ENCODE measurements at places on chromosomes 5 and 9. TPM values are rescaled to one million over a fixed set of nuclear protein-coding genes. Genes with fewer than 3 reads are reported as not detected.

The RASEF gene
- total RNA-seq, result 36.4 TPM

The ENC1 gene
- 78.1 TPM for total RNA-seq

The FBP1 gene
- total RNA-seq, result 41.4 TPM

The NPR3 gene
- total RNA-seq, result 23.9 TPM

The PCDHA4 gene
- total RNA-seq, result 2.4 TPM

The PARP8 gene
- total RNA-seq, result 21.8 TPM

The SERF1B gene
- 45.8 TPM for total RNA-seq

The CXCL14 gene
- total RNA-seq, result 2.4 TPM

The IL7R gene
- total RNA-seq, result 13.5 TPM

The LCN1 gene
- total RNA-seq, result not detected

The PHF24 gene
- not detected for total RNA-seq

GRCh38 chr5:153959134-153959957 lies 79.4 kb downstream of the FAM114A2 start:
- DNase-seq, result no peak

DNA sequence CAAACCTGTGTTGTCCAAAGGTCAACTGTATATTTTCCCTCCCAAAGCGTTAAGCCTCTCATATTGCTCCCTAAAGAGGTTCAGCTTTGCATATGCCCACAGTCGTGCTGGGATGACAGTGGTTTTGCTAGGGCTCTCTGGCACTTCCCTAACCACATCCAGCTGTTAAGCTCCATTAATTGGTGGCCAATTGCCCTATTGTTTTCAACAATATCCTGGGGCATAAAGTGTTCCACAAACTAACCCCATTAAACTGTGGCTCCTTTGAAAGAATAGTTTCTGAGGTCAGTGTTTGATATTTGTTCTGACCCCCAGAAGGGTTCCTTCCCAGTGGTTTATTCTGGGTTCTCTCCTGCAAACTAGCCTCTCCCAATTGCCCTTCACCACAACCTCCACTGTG lies 194.5 kb downstream of the HSD17B3 start:
- DNase-seq, result no peak

DNA sequence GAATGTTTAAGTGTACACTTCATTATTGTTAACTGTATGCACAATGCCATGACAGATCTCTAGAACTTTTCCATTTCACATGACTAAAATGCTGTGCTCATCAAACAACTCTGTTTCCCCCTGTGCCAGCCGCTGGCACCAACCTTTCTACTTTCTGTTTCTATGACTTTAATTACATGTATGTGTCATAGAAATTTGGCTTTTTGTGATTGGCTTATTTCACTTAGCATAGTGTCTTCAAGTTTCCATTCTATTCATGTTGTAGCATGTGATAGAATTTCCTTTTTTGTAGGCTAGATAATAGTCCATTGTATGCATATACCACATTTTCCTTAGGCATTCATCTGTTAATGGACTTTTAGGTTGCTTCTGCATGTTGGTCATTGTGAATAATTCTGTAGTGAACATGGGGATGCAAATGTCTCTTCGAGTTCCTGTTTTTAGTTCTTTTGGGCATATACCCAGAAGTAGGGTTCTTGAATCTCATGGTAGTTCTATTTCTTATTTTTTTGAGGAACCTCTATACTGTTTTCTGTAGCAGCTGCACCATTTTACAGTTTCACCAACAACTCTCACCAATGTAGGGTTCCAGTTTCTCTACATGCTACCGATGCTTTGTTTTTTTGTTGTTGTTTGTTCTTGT lies 184.4 kb upstream of the DMRT1 start:
- DNase-seq, result no peak

DNA sequence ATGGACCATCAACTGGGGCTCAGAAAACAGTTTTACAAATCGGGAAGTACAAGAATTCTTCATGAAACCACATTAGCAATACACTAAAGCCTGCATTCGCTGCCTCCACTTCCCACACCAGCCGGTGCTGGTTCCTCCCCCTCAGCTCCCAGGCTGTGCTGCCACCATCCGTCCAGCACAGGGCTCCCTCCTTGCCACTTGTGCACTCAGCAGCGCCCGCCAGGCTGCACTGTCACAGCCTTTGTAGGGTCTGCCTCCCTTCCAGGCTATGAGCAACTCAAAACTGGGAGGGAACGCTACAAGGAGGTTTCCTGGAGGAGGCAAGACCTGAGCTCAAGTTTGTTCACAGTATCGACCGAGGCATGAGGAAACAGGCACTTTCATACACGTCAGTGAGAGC lies 7.7 kb downstream of the MAPK9 start:
- DNase-seq, result no peak

- DNase-seq, result no peak
These were observed 23.5 kb upstream of the SPIN1 start for GRCh38 chr9:88364706-88365105.

DNA sequence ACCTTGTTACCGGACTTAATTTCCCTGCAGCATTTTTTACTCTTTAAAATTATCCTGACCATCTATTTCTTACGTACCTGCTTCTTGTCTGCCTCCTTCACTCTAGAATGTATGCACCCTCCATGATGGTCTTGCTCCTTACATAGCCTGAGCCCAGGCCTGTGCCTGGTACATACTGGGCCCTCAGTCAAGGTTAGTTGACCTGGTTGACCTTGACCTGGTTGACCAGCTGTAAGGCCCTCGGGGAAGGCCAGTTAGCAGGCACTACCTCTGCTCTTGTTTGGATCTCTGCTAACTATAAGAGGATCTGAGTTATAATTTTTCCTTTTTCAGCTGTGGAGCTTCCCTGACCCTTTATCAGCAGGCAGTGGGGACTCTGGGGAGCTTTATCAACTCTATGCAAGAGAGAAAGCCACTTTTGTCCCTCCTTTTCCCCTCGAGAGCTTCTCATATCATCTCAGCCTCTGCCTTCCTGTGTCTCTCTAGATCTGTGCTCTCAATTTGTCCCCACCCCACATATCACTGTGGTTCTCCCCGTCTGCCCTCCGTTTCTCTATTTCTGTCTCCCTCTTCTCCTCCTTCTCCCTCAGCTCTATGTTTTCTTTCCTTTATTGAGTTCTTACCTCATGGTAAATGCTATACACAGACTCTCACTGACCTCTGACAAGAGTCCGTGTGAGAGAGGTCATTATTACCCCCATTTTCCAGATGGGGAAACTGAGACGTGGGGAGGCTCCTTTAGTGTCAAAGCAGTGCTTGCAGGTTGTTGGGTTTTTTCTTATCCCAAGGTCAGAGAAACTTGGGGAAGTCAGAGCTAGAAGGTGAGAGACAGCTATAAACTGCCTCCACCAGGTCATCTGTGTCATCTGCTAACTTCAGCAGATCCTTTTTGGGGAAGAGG lies 28.6 kb downstream of the SPRY4 start:
- DNase-seq, result no peak

DNA sequence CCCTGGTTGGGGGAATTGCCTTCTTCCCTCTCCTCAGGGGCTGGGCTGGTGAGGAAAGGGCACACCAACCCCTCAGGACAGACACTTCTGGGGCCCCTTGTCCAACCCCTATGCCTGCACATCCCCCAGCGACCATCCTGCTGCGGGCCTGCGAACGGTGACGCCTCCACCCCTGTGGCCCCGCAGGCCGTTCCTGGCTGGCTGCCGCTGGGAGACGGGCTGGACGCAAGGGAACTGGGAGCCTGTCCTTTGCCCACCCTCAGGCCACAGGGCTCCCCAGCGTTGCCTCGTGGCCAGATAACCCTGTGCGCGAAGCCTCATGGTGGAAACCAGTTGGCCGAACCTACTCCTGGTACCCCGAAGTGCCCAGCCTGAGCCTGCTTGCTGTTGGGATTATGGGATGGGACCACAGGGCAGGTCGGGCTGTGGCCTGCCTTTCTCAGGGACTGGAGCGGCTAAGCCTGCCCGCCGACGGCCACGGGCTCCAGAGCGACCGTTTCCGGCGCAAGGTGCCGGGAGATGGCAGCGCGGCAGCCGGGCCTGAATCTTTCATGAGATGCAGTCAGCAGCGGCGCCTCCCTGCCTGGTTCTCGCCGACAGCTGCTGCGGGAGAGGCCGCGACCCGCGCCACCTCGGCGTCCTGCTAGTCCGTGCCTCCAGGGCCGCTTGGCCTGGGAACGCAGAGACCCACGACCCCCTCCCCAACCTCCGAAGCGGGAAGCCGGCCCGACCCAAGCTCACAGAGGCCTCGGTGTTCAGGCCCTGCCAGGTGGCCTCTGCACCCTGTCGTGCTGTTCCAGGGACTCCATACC lies 6.5 kb upstream of the PITX1 start:
- DNase-seq, result no peak

- DNase-seq, result no peak
These were observed 119.7 kb upstream of the TARS1 start for GRCh38 chr5:33321026-33321425.

- DNase-seq, result no peak
These were observed 13.3 kb upstream of the LPCAT1 start for GRCh38 chr5:1536871-1537602.

DNA sequence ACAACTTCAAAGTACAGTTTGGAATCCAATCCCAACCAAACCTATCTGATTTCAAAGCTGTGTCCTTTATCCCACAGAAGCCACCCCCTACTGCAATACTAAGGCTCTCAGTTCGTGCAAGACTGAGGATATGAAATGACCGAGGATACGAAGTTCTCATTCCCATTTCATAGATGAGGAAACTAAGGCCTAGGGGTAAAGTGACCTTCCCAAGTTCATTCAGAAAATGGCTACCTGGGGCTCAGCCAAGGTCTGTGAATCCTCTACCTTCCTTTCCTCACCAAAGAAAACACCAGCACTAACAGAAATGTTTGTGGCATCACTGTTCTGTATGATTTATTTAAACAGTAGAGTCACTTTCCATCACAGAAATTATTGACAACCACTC lies 5.4 kb downstream of the KIAA1191 start:
- DNase-seq, result no peak

- DNase-seq, result no peak
These were observed 267.0 kb upstream of the TYRP1 start for GRCh38 chr9:12425878-12426864.

DNA sequence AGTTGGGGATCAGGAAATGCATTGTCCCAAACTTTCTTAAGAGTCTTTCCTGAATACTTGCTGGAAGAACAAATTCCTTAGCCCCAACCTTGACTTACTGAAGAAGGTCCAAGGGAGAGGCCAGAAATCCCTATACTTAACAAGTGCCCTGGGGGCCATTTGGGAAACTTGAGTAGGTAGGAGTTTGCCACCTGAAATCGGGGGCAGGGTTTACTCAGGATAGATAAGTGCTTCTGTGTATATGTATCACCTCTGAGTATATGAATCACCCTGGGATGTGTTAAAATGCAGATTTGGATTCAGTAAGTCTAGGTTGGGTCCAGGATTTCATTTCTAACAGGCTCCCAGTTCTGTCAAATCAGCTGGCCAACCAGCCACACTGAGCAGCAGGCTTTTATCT lies 47.9 kb upstream of the MYO10 start:
- no peak for DNase-seq

DNA sequence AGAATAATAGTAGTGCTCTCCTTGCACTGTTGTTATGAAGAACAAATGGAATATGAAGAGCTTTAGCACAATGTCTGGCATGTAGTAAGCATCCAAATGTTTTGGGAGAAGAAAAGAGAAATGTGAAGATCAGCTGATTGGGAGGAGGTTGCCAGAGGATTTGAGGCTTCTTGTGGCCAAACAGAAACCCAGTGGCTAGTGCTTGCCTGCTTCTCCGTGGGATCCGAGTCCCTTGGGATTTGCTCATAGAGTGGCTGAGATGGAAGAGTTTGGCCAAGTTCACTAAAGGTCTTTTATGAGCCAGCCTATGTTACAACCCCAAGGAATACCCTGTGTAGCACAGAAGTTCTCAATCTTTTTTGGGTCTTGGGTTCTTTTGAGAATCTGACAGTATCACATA lies 86.0 kb downstream of the ANGPTL2 start:
- DNase-seq, result no peak

DNA sequence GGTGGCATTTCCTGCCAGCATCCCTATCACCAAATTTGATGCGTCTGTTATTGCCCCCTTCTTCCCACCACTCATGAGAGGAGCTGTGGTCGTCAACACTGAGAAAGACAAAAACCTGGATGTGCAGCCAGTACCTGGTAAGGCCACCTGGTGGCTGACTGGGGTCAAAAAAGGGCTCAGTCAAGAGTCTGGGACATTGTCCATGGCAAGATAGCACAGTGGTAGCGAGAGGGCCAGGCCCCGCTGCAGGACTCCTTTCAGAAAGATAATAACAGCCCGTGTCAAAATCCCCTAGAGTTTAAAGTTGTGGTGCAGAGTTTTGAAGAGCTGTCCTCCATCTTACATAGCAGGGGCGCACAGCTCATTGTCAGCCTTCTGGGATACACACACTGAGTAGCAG lies 40.8 kb downstream of the CSF1R start:
- DNase-seq, result no peak

DNA sequence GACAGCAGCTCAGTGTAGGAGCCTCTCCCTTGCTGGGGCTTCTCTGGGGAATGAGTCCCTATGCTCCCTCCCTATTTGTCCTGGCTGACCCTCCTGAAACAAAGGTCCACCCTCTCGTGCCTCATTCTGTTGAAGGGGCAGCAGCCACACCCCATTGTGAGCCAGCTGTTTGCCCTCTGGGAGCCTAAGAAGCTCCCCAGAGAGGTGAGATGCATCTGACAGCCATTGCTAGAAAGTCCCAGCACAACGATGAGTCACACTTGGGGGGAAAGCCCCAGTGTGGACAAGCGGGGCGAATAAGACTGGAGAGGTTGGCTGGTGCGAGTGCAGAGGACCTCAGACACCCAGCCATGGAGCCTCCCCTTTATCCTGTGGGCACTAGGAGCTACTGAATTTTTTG lies 101.4 kb downstream of the PPARGC1B start:
- DNase-seq, result no peak

GRCh38 chr5:149113669-149114068 lies 27.6 kb upstream of the ABLIM3 start:
- no peak for DNase-seq

GRCh38 chr5:136275601-136276000 lies 82.6 kb upstream of the SMIM32 start:
- no peak for DNase-seq

DNA sequence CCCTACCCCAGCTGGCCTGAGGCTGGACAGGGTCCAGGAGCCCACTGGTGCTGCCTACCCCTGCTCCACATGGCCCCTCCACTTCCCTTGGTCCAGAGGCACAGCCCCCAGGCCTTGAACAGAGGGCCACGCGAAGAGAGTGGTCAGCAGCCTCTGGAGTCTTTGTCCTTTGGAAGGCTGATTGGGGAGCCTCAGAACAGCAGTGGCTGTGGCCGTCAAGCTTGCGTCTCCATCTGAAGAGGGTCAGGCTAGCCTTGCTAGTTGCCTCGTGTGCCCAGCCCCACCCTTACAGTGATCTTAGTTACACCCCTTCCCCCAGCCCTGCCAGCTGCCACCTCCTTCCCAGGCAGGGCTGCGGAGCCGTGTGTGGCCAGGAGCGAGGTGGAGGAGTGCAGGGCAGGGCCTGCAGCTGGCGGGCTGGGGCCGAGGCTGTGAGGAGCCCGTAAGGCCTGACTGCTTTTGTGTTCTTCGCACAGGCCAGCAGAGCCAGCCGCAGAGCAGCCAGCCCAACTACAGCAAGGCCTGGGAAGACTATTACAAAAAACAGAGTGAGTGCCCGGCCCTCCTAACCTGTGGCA lies 30.1 kb upstream of the PRDM12 start:
- no peak for DNase-seq

DNA sequence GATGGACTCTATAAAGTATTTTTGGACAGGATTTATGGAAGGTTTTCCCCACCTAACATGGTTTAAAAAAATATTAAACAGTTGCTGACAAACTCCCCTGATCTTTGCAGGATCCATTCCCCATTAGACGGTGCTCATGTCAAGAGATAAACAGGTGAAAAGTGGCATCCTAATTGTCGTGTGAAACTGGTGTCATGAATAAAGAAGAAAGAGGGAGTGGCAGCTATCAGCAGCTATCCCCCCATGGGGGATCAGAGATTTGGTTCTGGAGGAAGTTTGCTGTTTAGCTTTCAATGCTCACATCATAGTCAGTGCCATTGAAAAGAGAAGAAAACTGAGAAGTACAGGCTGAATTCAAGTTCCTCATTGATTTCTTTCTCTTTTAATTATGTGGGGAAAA lies 329.3 kb upstream of the BRINP1 start:
- DNase-seq, result no peak
